ENCODE measurements at places on chromosomes 11 and 22.

DNA sequence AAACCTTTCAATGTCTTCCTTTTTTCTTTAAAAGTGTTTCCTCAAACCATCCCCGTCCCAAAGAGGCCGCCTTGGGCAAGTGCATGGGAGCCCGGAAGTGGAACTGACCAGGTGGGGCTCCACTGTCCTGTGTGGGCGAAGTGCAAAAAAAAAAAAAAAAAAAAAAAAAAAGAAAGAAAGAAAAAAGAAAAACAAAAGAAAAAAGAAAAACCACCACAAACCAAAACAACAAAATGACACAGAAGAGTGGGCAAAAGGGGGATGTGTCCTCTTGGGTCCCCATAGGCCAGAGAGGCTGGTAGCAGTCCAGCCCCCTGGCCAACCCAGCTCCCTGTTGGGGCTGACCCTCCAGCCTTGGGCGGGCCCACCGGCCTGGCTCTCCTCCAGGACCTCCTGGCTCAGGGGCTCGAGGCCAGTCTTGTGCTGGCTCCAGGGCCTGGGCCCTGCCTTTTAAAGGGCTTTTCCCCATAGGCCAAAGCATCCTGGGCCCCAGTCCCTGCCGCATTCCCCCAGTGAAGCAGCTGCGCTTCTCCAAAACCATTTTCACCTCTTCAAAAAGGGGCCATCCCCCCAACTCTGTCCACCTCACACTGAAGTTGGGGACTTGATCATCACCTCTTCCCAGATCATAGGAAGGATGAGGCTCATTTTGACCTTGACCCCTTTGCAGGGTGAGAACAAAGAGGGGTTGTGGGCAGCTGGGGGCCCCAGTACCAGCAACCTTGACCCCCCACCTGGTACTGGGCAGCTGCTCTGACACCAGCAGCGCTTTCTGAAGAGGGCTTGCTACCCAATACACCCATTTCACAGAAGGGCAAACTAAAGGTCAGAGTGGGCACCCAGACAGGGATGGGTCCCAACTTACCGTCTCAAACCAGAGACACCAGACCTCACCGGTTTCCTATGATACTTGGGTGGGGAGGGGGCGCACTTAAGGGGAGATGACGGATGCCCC lies 9.4 kb downstream of the CBX6 start:
- DNase-seq: no peak

DNA sequence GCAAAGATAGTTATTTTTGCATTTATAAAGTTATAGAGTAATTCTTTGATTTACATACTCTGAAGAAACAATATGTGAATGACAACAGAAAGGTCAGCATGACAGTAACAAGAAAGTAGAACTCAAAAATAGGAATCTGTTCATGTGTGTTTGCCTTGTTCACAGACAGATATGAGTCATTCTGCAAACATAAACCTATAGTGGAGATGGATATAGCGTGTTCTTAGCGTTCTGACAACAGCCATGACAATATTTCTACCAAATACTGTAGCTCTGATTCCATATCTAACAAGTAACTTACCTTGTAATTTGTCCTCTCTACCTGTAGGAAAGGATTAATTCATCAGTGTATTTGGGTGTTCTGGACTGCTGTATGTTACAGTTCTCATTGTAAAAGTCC lies 208.5 kb upstream of the MTMR2 start:
- no peak for DNase-seq

GRCh38 chr11:63502252-63502820 lies 3.5 kb upstream of the LGALS12 start:
- DNase-seq: no peak

- no peak for DNase-seq
Measured at GRCh38 chr22:46913351-46913750, 150.9 kb downstream of the TBC1D22A start.

GRCh38 chr22:43017525-43018460 lies 2.8 kb upstream of the PACSIN2 start:
- DNase-seq: no peak

DNA sequence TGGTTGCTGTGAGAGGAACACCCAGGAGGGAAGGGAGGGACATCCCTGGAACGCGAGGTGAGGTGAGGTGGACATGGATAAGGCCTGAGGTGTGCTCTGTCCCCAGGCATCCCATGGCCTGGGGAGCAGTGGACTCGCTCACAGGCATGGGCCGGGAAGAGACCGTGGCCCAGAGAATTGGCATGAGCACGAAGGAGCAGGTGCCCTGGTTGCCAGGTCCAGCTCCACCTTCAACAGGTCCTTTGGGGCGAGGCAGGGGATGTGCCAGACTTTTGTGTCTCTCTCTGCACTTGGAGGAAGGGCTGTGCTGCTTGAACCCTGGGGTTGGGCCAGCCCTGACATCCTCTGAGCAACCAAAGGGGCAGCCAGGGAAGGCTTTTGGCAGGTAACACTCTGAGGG lies 21.5 kb downstream of the MUC6 start:
- no peak for DNase-seq

Measured in activated CD4-positive, alpha-beta T cell treated with anti-CD3 and anti-CD28 coated beads, Interleukin-2, Interleukin-6, amounts not matched to agents 100 ng/mL and 50 ng/mL, durations not matched to agents 16 hours and 8 hours (primary cell).